M059J (cell line): ENCODE measurements at places on chromosomes 13 and 19. TPM values are rescaled to one million over a fixed set of nuclear protein-coding genes. Genes with fewer than 3 reads are reported as not detected.

DNA sequence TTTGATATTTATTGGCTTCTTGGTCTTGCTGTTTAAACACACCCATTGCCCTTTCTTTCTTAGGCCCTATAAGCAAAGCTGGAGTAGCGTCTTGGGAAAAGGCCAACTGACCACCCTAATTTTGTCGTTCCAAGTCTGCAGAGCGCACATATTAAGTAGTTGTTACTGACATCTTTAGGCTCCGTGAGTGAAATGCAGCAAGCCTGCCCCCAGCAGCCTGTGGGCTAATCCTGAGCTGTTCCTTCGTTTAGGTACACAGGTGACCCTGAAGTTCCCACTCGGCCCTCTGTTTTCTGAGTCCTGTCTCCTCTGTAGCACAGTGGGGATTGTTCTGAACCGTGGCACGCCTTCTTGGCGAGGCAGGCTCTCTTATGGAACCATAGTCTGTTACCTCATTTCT is 170.5 kb downstream of the STK24 start:
- no peak for DNase-seq

- DNase-seq: no peak
These were observed 2.2 kb downstream of the PEPD start for GRCh38 chr19:33519416-33519815.

GRCh38 chr19:17504030-17504429 is 7.4 kb upstream of the PGLS start:
- DNase-seq: no peak

GRCh38 chr13:113669755-113670341 is 2.8 kb downstream of the GRK1 start:
- no peak for DNase-seq

- DNase-seq: peak; percentile 55
These were observed 38.0 kb upstream of the ZNF573 start for GRCh38 chr19:37817180-37817981.

Gene VRK3
- total RNA-seq: 34.0 and 41.9 TPM in 2 replicates
